ENCODE measurements at places on chromosomes 7 and 10.

GRCh38 chr7:12685550-12685949, 1.9 kb upstream of the ARL4A start:
- peak; percentile 68 for DNase-seq

DNA sequence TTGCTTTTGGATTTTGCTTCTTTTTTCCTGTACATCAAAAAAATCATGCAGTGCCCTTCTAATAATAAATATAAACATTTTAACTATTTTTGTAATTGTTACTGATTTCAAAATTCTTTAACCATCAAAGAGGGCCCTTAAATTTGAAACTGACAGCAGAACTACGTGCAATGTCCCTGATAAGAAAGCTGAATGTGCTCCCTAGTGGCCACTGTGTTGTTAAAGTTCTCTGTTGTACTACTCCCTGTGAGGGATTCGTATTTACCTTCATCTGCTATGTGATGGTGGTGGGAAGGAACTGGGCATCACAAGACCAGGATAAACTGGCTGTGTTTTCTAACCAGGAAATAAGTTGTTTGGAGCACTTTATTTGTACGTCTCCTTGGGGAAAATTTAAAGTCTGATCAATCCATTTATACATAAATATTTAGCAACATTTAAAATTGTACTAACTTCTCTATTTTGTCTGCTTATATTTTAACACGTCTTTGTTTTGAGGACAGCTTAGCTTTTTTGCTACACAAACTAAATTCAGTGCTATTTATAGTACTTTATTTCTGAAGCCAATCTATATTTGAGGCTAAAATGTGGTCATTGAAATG, 322.4 kb downstream of the HGF start:
- no peak for DNase-seq

GRCh38 chr7:114432061-114432460, 17.4 kb downstream of the FOXP2 start:
- no peak for DNase-seq

DNA sequence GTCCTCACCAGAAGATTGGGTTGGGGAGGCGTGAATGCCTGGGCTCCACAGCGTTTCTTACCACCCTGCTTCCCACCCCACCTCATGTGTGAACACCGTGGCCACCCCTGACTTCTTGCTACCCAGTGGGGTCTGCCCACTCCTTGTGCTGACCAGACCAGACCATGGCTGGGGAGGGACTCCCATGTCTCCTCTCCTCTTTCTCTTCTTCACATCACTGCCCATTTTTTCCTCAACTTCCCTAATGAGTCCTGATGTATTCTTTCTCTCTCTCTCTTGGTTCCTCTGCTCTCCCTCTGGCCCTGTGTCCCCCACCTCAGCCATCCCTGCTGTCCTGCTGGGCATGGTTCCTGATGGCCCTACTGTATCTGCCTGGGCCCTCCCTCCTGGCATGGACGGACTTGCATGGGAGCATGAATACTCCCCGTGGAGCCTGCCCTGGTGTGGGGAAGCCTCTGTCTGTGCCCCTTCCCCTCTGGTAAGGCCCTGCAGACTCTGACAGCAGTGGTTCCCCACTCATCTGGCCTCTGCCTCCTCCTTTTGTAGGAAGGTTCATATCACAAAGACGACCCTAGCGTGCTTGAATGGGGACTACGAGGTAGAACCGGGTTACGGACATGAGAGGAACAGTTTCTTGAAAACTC, 85.5 kb downstream of the ADCY1 start:
- no peak for DNase-seq

DNA sequence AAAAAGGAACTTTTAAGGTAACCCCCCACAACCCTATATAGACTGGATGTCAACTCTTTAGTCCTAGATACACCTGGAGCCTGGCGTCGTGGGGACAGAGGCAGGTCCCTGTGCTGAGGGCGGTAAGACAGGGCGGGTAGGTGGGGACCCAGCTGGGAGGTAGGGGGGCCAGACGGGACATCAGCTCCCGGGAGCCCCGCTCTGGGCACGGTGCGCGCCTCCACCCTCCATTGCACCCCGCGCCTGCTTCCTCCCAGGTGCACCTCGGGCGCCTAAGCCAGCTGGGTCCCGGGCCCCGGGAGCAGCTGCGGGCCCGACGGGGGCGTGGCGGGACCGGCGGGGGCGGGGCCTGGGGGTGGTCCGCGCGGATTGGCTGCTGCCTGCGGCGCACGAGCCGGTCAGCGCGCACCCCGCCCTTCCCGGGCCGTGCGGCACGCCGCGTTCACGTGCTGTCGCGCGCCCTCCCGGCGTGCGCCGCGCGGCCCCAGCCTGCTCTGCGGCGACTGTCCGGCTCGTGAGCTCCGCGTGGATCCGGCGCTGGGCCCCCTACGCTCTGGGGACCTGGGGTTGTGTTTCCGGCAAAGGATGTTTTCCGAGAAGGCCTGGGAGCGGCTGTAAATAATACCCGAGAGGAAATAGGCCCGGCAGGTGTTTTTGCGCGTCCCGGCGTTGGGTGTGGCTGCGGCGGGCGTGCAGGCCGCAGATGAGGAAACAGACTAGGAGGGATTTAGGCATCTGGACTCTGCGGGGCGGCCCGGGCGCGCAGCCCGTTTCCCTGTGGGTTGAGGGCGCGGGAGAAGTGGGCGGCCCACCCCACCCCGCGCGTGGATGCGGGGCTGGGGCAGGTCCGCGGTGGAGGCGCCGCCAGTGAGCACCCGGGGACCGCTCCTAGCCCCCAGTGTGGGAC, 39.1 kb upstream of the PFKFB3 start:
- peak; percentile 98 for DNase-seq

DNA sequence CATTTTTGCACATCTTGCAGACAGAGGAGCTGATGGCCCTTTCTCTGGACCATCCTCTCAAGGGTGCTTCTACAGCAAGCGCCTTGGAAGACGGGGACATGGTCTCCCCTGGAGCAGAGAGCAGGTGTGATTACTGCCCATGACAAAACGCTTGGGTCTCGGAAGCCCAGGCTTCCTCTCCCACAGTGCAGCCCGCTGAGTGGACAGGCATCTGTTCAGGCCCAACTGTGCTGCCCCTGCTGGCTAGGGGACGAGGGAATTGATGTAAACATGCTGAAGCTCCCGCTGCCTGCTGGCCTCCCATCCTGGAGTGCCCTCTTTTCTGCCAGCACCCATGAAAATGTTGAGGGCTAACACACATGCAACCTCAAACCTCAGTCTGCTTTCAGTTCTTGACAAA, 14.3 kb downstream of the IL15RA start:
- no peak for DNase-seq

DNA sequence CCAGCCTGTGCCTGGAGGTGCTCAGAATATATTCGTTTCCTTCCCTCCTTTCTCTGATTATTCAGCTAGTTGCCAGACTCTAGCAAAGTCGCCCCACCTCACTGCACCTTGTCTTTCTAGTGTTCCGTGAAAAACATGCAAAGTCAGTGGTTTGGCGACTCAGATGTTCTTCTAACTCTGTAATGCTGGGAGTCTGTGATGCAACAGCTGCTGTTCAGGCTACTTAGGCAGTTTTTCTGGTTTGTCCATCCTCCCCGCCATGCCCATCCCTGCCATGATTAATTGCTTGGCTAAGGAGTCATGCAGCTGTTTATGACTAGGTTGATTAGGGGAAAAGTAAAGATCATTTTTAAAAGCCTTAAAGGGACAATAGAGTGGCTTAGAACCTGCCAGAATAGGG, 99.4 kb downstream of the MTPN start:
- no peak for DNase-seq

DNA sequence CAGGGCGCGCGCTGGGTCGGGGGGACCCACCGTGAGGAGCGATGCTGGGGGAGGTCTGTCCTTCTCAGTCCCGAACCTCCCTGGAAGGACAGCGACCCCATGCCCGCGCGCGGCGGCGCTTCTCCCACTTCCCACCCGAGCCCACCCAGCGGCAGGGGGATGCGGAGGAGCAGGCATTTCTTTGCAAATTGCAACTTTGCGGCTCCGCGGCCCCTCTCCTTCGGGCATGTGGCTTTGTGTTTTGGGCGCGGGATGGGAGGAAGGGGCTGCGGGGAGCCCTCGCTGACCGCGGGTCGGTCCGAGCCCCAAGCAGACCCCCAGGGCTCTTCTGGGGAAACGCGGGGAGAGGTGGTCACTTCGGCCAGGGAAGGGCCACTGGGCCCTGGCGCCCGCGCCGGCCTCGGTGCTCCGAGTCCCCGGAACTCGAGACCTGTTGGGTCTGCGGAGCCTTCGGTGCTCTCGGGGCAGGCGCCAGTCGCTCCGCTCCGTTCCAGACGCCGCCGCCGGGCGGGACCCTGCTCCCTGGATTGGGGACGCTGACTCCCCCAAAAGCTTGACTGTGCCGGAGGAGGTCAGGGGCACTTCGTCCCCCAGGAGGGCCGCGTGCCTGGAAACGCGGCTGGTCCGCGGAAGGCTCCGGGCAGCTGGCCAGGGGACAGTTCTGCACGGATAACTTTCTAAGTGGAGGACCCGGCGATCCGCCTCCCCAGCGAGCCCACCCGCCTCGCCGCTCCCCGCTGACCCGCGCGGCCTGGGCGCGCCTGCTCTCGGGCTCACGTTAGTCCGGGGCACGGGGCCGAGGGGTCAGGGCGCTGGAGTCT, 164.2 kb upstream of the DPP6 start:
- no peak for DNase-seq

GRCh38 chr10:129038522-129038921, 428.5 kb upstream of the MGMT start:
- no peak for DNase-seq

DNA sequence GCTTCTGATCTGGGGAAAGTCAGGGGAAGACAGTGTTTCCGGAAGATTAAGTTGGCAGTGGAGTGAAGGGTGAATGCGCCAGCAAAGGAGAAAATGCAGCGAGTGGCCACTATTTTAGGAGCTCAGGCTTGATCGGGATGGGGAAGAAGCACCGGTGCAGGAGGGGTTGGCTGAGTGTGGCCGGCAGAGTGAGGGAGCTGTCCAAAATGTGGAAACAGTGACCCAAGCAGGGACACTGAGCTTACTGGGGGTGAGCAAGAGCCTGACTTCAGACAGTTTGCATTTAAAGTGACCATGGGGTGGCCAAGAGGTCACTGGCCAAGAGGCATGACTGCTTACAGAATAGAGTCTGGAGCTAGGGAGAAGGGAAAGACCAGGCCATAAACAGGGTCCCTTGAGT, 79.3 kb downstream of the GOLGA7B start:
- peak; percentile 41 for DNase-seq

DNA sequence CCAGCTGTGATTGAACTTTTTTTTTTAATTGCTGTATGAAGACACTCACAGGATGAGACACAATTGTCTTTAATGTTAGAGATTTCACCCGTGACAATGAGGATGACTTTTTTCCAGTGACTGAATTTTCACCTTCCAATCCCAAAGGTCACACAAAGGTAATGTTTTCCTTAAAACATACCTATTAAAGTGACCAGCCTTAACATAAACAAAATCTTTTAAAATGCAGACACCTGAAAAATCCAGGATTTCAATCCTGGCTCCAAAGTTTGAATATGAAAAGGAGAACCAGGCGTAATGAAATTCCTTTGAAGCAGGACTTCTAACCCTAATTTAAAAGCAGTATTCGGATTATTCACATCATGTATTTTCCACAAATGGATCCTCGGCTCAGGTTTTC, 647.7 kb downstream of the GATA3 start:
- DNase-seq = no peak
